Stimulated activated CD4-positive, alpha-beta T cell treated with anti-CD3 and anti-CD28 coated beads, TNF-alpha, amount 100 ng/mL, for 24 hours (primary cell): ENCODE measurements at places on chromosomes 6 and 20.
A peak's percentile ranks its signal among the peaks of the same experiment; 100 is the strongest.

DNA sequence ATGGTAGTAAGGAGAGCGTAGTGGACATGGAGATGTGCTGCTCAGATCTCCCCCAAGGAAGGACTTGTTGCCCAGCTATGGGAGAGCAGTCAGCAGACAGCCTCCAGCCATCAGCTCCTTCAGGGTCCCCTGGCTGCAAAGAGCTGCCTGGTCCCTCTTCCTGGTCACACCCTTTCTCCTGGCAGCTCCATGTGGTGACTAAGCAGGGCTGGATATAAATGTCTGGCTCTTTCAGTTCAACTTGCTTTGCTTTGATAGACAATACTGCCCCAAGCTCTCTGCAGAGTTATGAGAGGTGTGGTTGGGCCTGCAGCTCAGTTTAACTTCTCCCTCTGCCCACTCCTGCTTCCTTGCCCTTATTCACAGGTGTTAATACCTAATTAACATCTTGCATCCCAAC is 64.1 kb upstream of the DDR1 start:
- DNase-seq = no peak

- DNase-seq = no peak
Measured at GRCh38 chr20:10780901-10781300, 107.1 kb upstream of the JAG1 start.

DNA sequence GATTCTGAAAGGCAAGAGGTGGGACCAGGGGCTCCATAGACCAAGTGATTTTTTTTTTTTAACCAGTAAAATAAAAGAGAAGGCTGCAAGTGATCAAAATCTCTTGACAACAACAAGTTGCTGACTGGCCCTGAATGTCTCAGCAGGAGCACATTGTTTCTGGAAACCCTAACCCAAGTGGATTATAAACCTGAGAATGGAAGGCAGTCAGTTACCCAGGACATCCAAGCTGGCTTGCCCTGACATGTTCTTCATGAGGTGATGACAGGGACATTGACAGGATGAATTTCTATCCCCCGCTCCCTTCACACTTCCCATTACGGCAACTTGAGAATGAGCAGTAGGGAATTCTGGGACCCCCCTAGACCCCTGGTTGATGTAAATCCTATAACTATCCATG is 49.6 kb upstream of the RIPOR2 start:
- no peak for DNase-seq

- DNase-seq = no peak
Measured at GRCh38 chr6:42846505-42846904, 32.9 kb upstream of the RPL7L1 start.

DNA sequence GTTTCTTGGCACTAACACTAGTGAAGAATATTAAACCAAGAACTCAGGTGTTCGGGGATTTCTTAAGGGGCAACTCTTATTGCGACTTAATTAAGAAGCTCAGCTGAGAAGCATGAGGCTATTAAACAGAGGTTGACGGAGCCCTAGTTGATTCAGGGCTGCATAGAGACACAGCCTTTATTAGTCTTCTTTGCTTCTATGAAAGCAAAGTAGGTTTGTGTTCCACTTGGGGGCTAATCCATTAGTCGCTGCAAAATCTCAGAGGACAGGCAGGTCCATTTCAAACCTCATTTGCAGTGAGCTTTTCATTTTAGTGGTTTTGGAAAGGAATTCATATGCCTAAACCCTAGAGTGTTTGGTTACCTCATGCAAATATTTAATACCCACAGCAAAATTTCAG is 506.6 kb upstream of the SULF2 start:
- DNase-seq = no peak

GRCh38 chr6:107625264-107625663 is 135.3 kb downstream of the SOBP start:
- DNase-seq = no peak

DNA sequence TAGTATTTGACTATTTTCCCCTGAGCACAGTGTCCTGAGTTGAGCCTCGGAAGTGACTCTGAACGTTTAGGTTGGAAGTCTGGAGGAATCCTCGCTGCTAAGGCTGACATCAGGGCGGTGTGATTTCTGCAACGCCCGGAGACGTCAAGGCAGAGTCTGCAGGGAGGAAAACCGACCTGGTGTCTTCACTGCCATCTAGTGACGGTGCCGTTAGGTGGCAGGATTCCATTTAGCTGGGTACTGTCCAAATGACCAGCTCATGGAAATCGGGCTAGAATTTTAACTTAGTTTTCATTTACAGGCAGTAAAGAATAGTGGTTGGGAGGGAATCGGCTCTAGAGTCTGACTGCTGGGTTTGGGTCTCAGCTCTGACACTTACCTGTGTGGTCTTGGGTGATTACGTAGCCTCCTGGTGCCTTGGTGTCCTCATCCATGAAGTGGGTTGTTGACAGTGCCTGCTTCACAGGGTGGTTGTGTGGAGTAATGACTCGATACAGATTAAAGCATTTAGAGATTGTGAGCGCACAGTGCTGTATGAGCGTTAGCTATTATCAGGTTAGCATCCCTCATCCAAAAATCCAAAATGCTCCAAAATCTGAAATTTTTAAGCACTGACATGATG is 35.0 kb downstream of the FOXF2 start:
- DNase-seq = peak; percentile 21

- DNase-seq = no peak
Measured at GRCh38 chr6:87151471-87151780, 3.9 kb upstream of the ZNF292 start.

DNA sequence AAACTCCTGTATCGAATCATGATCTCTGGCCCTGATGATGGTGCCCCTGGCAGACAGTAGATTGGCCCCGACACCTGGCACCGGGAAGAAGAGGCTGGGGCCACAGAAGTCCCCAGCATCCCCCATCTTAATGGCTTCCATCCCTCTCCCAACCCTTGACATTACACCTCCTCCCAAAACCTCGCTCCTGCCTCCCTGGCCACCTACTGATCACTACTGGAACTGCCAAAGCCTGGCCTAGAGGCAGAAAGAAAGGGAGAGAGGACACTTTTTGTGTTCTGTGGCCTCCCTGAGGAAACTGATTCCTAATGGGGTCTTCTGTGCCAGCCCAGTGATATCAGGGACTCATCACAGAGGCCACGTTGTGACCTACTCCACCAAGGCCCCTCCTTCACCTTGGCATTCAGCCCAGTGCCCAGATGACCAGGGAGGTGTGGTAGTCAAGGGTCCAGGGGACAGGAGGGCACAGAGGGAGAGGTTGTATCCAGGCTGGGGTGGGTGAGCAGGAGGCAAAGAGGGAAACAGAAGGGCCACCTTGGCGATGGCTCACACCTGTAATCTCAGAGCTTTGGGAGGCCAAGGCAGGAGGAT is 6.1 kb downstream of the C20orf173 start:
- no peak for DNase-seq

GRCh38 chr20:1674361-1674760 is 16.8 kb upstream of the SIRPG start:
- no peak for DNase-seq

GRCh38 chr6:156430386-156430785 is 346.8 kb upstream of the ARID1B start:
- no peak for DNase-seq

DNA sequence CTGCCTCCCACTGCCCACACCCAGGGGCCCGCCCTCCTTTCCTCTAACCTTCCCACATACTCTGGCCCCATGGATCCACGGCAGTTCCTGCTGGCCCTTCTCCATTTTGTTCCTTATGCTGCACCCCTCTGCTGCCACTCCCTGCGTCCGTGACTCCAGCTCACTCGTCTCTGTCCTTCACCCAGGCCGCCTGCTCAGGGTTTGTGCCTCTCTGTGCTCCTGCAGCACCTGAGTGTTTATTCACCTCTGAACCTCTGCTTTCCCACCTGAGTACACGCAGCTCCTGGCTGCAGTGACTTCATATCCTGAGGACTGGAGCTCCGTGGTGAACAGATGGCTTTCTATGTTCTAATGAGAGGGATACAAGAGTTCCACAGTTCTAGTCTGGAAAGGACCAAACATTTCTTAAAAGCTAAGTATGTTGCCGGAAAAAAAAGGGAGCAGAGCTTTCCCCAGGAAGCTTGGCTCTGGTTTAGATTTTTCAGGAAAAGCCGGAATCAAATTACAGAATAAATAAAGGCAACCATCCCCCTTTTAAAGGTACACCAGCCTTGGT is 1.5 kb upstream of the GNRH2 start:
- DNase-seq = no peak

DNA sequence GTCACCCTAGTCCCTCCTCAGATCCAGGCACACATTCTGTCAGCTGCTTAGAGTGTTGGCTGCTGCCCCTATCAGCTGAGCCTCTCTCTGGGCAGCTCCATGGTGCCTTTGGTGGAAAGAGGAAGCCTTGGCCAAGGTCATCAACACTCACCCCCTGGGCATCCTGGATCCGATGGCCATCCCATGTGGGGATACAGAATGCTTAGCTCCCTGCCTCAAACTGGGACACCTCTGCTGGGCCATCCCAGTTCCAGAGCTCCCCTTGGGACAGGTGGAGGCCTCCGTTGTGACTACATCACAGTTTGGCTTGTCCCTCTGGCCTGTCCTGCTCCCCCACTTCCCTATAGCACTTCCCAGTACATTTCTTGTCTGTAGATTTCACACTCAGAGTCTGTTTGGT is 45.6 kb downstream of the TOX2 start:
- DNase-seq = no peak

DNA sequence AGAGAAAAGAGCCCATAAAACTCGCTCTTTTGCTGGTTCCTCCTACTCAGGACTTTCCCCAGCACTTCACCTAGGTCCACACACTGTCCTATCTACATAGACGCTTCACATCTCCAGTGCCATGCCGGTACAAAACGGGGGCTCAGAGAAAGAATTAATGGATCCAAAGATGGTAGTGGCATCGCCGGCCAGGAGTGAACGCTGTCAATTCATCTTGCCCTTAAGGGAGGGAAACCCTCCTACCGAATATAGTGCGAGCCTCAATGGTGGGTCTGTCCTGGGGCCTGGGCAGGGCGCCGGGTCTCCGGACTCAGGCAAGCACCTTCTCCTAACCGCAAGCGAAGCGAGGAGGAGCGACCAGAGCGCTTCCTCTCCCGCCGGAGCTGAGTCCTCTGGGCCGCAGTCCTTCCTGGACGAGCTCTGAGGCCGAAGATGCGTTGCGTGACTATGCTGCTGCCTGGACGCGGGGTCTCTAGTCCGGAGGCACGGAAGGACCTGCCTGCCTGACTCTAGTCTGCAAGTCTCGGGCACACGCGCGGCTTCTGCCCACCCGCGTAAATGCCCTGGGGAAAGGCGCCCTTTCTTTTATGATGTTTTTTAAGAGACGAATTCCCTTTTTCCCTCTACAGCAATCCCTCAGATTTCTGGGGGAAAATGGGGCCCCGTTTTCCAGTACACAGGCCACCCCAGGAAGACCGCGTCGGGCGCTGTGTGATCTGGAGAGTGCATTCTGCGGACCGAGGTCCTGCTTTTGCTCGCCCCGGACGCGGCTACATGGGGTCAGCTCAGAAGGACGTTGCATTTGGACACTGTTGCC is 100.1 kb upstream of the PRDM1 start:
- DNase-seq = no peak

GRCh38 chr6:108260126-108260808 is 573 bp downstream of the SNX3 start:
- DNase-seq = peak; percentile 20

- no peak for DNase-seq
Measured at GRCh38 chr6:142306736-142307135, 4.9 kb downstream of the ADGRG6 start.

- DNase-seq = no peak
Measured at GRCh38 chr6:22227824-22228610, 68.8 kb downstream of the PRL start.

DNA sequence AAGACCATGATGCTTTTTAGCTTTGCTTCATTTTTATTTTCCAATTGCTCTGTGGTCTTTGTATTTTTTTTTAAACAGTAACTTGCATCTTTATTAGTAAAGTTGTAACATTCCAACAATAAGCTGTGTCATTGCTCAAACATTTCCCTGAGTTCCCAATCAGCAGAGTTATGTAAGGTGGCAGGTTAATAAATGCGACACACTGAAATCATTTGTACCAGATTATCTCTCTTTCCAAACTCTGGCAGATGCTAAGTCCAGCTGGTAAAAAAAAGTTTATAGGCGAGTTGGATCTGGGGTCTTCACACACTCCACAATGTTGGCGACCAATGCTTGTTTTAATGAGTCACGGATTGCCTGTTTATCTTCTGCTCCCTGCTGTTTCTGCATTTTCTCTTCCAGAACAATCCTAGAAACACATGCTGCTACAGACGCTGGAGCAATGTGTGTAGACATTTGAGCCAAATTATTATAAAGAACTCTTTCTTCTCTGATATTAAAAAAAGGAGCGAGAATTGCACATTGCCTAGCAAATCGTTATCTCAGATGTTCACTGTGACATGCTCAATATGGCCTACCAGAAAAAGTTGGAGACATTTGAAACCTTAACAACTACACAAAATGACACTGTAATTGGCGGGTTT is 113.6 kb upstream of the IFNGR1 start:
- DNase-seq = no peak

DNA sequence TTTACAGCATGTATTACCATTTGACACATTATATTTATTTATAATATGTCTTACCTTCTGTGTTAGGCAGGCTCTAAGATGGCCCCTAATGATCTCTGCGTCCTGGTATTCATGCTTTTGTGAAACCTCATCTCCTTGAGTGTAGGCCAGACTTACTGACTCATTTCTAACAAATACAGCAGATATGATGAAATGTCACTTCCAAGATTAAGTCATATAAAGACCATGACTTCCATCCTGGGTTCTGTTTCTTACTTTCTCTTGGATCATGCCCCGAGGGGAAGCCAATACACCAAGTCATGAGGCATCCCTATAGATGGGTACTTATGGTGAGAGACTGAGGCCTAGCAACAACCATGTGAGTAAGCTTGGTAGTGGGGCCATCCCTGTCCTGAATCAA is 30.2 kb downstream of the ZHX3 start:
- DNase-seq = no peak

- DNase-seq = no peak
Measured at GRCh38 chr20:39993742-39994141, 695.3 kb downstream of the MAFB start.

GRCh38 chr20:51511861-51512619 is 30.5 kb downstream of the NFATC2 start:
- no peak for DNase-seq

- DNase-seq = no peak
Measured at GRCh38 chr6:22954749-22955385, 385.5 kb downstream of the HDGFL1 start.

DNA sequence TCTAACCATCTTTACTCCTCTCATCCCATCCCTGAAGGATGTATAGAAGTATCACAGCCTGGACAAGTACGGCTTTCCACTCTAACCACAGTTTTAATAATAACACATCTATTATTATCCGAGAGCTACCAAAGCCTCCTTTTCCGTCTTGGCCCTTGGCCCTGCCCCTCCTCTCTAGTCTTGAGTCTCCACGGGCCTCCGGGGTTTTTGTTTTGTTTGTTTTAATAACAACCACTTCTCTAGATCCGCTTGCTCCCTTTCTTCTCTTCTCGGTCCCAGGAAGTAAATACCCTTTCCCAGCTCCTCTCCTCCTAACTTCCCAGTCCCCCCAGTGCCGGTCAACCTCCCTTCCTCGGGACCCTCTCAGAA is 661 bp downstream of the LCA5 start:
- no peak for DNase-seq
